ENCODE measurements at places on chromosomes 4 and X.

DNA sequence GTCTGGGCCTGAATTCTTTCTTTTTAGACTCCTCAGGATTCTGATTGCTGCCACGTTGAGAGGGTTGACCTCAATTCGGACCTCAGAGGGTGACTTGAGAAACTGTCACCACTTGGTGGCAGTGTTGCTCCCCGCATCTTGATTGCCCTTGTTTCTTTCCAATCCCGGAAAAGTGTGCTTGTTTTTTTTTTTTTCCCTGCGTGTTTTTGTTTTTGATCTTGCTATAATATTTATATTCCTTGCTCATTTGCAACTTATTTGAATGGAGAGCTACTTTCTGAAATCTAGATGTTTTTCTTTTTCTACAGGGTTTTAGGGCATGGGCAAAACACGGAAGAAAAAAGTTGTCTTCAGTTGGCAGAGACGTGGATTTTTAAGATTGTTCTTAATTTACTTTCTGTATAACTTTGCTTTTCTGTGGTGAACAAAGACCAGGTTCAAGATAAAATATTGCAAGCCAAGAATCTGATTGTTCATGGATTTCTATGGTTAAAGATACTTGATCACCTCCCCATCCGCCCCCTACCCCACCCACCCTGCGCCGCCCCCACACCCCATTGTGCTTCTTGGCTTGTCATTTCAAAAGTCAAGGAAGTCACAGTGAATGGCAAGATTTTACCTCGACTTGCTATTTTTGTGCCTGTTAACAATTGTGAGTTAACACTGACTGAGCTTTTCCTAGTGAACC is 102.0 kb downstream of the PTTG2 start:
- DNase-seq, result peak; percentile 42

- DNase-seq, result no peak
Measured at GRCh38 chr4:65393078-65393477, 277.2 kb downstream of the EPHA5 start.

DNA sequence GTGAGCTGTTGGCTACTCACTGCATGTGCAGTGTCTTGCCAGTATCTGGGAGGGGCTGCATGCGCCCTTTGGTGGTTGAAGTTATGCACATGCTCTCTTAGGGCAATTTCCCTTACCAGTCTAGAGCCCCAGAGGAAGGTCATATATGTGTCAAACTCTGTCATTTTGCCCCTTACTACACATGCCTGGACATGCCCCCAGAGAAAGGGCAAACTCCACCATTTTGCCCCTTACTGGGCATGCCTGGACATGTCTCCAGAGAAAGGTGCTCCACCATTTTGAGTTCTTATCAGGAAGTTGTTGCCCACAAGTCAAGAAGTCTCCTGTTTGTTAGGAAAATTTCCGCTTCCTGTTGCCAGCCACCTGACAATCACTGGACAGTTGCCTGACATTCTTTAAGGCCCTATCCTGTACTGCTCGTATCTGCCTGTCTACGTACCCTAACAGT is 56.4 kb upstream of the PLAC8 start:
- no peak for DNase-seq

DNA sequence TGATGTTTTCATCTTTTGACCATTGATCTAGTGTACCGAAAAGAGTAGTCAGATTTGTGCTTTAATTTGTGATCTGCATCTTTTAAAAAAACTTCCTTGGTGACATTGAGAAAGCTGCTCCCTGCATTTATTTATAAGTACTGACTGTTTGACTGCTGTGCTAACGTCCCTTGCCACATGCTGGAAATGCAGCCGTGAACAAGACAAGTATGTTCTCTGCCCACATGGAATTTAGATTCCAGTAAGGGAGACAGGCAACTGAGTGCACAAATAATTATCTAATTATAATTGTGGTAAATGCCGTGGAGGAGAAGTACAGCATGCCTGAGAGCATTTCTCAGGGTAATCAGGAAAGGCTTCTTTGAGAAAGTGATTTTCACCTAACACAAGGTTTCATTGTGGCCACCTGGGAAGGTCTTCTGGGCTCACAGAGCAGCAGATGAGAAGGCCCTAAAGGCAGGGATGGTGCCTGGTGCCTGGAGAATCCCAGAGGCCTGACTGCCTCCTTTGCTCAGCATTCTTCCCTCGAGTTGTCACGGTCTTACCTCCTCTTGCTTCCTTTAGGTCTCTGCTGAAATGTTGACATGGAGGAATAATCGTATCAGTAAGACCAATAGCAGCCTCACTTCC is 55.8 kb downstream of the PTTG2 start:
- peak; percentile 28 for DNase-seq

GRCh38 chr4:166481739-166482138 is 608.7 kb downstream of the TLL1 start:
- DNase-seq, result no peak

DNA sequence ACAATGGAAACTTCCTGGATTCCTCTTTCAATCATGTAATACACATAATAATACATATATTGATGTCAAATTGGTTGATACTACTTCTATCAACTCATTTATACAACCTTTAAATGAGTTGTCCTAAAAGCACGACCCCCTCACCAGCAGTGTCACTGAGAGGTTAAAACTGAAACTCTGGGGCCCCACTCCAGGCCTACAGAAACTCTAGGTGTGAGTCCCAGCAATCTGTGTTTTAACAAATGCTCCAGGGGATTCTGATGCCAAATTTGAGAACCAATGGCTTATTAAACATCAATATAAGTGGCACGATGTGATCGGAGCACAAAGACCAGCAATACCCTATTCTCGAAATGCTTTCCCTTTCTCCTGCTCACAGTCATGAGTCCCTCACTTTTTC is 47.9 kb downstream of the ATP8A1 start:
- no peak for DNase-seq

Data from astrocyte (in vitro differentiated cells and primary cell).